RWPE1 (cell line): ENCODE measurements at places on chromosomes 16 and 17.

- DNase-seq: no peak
Measured at GRCh38 chr17:78687125-78687524, 94.9 kb downstream of the CYTH1 start.

DNA sequence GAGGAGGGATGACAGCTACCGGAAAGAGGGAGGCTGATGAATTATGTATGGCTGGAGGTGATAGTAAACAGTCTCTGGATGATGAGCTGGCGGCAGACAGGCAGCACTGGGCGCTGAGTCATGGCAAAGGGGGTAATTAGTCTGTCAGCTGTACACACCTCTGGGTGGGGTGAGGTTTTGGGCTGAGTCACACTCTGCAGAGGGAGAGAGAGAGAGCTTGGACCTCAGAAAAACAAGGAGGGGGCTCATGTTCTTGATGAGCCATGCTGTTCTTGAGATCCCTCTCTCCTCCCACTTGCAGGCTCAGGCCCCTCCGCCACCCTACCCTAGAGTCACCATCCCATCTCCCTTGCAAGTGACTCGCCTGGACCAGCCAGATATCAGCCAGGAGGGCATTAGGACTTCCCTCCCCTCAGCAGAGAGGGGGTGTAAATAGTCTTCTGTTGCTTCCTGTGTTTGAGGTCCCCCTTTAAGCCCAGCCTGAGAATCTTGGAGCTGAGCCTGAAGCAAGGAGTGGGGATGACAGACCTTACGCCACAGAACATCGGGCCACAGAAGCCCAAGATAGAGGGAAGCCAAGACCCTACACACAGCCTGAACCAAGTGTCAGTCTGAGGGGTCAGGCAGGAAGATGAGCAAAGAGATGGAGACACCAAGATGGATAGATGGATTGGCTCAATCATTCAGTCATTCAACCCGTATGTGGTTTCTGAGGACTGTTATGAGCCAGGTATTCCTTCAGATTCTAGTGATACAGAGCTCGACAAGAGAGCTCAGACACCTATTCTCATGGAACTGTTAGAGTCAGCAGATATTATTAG lies 383.2 kb upstream of the CCL2 start:
- peak; percentile 84 for DNase-seq

GRCh38 chr16:10622036-10622921 lies 41.9 kb upstream of the EMP2 start:
- DNase-seq: no peak

GRCh38 chr16:11162586-11163268 lies 93.3 kb downstream of the SOCS1 start:
- DNase-seq: no peak

GRCh38 chr17:37743875-37744632 lies 805 bp downstream of the HNF1B start:
- no peak for DNase-seq

DNA sequence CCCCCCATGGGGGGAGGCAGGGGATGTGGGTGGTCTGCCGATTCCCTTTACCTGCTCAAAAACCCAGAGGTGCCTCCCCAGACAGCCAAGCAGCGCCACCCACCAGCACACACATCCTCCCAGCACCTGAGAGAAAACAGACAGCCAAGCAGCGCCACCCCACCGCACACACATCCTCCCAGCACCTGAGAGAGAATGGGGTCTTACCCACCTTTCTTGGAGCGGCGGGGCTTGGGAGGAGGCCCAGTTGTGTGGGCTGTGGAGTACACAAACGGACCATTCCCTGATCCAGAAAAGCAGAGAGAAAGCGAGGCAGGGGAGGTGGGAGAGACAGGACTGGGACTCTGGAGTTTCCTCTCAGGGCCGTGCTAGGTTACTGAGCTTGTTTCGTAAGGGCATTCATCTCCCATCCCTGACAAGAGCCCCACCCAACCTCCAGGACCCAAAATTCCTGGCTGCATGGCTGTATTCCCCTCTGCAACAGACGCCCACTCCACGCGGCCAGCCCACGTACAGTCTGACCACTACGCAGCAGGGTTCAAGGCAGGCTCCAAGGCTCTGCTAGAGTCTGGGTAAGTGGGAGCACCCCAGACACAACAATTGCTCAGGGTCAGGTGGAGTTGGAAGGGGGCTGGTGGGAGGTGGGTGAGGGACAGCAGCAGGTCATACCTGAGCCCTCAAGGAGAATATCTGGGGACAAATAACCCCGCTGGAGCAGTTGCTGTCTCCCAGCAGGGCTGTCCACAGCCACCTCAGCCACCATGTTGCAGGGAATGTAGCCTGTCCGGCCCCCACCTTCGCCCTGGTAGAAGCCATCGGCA lies 22.3 kb downstream of the TSPOAP1 start:
- no peak for DNase-seq

DNA sequence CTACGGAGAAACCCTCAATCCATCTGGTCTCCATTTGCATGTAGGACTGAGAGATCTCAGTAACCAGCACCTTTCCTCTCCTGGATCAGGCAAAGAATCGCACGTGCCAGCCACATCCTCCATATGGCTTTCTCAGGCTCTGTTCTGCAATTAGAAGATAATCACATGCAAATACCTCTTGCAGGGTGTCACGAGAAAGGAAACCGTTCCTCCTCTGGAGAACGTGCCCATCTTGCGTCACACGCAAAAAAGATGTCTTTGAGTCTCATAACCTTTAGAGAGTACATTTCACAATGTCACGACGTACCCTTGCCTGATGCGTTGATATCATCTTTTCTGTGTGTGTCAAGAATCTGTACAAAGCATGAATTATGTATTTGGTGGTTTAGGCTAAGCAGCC lies 36.2 kb upstream of the DNAH17 start:
- DNase-seq: no peak

DNA sequence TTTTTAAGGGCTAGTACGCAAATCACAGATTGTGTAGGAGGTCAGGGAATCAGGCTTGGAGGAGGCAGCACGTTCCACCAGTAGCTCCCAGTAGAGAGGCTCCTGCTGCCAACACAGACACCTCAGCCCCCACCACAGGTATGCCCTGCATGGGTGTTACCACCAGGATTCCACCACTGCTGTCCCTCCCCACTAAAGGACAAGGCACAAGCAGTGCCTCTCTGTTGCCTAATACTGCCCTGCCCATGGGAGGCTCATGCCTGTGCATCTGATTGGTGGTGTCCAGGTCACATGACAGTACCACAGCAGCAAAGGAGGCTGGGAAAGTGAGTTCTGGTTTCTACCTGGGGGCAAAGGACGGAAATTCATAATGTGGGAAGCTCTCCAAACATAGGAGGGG lies 33.6 kb upstream of the CACNG4 start:
- peak; percentile 57 for DNase-seq

GRCh38 chr16:1048442-1049112 lies 24.0 kb upstream of the SSTR5 start:
- peak; percentile 21 for DNase-seq

- DNase-seq: no peak
Measured at GRCh38 chr16:84178146-84178765, 8.6 kb downstream of the TAF1C start.

DNA sequence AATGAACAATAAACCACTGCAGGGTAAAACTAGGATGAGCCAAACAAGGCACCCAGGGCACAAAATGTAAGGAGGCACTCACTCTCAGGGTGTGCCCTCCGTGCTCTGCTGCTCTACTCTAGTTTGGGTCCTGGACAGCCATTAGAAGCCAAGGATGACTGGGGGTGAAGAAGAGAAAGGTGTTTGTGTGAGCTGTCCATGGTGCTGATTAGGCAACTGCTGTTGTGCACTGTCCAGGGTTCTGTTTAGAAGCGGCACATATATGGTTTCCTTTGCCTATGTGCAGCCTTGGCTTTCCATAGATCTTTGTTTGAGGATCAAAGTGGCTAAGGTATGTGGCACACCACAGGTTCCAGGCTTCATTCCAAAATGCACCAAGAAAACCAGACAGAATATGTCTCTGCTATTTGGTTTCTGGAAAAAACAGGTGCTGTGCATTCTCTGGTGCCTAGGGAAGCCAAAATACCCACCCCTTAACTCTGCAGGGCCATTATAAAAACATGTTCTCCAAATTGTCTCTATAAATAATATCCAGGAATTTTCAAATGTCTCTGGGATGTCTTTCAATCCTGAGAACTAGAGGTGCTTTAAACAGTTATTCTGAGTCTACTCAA lies 123.5 kb downstream of the CBLN1 start:
- peak; percentile 57 for DNase-seq

- no peak for DNase-seq
Measured at GRCh38 chr17:31546650-31547049, 155.2 kb downstream of the RAB11FIP4 start.

GRCh38 chr16:10039220-10040096 lies 142.8 kb downstream of the GRIN2A start:
- DNase-seq: no peak

DNA sequence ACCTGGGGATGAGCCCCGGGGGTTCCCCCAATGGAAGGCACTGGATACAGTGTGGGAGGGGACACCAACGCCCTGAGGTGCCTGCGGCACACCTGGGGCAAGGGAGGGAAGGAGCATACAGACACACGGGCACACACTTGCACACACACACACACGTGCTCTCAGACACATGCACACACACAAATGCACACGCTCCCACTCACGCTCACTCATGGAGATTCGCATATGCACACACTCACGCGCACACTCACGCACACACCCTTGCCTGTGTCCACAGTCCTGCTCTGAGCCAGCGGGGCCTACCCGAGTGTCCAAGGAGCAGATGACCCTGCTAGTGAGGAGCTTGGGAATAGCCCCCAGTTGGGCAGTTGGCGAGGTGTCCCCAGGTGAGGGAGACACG lies 16.7 kb upstream of the PVALEF start:
- no peak for DNase-seq

DNA sequence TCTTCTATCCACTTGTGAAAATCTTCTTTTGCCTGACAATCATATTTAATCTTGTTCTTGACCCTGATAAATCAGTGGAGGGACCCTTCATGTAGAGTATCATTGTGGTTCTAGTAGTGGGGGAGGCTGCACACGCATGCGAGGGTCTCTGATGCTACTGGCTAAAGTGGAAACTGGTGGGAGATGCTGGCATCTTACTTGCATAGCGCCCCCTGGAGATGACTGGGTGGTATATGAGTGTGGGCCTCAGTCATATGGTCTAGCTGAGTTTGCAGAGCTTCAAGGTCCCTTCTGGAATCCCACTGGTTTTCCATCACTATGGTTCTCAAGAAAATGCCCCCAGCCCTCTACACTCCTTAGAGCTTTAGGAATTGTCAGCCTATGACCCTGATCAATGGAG lies 236.4 kb upstream of the AXIN2 start:
- no peak for DNase-seq

GRCh38 chr16:83233153-83233552 lies 574.6 kb upstream of the HSBP1 start:
- no peak for DNase-seq

- no peak for DNase-seq
Measured at GRCh38 chr16:24336491-24336890, 80.4 kb downstream of the CACNG3 start.

DNA sequence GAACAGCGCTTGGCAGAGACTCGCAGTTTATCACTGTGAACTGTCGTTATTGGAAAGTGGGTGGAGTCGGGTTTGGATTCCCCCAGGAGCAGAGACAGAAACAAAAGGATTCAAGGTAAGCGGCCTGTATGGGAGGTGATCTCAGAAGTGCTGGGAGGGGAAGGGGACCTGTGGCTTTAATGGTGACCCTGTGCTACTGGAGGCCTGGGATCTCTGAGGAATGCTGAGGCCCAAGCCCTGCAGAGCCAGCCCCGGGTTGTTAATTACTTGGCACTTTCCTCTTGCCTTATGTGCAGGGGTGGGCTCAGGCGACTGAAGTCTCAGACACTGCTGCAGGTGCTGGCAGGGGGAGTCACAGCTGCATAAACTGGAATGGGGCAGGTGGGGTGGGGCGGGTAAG lies 27.4 kb downstream of the IRF8 start:
- DNase-seq: no peak
